ENCODE measurements at places on chromosomes 5 and 9.

DNA sequence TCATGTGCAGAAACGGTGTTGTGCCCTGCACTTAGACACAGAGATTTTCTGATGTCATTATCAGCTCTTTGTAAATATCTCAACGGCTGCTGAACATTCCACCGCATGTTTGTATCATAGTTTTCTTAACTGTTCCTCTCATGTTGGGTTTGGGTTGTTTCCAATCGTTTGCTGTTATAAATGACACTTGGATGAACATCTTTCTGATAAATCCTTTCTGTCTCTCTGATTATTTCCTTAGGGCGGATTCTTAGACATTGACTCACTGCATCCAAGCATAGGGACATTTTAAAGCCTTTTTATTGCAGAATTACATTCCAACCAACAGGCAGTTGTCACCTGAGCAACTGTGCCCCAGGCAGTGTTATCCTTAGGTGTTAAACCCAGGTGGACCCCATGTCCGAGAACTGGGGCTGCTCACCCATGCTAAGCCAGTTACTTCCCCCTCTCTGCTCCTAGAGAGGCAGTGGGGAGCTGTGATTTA, 28.5 kb downstream of the COL5A1 start:
- no peak for DNase-seq

DNA sequence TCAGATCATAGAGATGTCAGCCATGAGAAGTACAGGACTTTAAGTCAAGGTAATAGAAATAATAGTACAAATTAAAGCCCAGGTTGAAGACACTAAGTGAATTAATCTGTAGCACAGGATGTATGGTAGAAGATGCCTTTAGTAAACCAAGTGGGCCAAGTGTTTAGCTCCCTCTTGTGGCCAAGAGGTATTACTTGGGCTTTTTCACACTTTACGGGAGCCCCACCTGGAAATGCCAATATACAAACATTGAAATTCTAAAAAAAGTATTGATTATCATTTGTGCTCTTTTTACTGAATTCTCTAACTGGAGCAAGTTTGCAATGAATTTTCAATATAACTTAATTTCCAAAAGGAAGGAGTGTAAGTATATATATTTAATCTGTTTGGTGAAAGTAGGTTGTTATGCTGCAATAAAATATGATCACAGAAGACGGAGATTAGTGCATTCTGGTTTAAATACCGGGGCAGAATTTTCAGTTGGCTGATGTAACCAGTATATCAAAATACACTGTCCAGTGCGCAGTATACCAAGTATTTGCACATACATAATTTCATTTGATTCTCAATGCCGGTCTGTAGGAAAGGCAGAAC, 84.7 kb downstream of the PARP8 start:
- peak; percentile 42 for DNase-seq

DNA sequence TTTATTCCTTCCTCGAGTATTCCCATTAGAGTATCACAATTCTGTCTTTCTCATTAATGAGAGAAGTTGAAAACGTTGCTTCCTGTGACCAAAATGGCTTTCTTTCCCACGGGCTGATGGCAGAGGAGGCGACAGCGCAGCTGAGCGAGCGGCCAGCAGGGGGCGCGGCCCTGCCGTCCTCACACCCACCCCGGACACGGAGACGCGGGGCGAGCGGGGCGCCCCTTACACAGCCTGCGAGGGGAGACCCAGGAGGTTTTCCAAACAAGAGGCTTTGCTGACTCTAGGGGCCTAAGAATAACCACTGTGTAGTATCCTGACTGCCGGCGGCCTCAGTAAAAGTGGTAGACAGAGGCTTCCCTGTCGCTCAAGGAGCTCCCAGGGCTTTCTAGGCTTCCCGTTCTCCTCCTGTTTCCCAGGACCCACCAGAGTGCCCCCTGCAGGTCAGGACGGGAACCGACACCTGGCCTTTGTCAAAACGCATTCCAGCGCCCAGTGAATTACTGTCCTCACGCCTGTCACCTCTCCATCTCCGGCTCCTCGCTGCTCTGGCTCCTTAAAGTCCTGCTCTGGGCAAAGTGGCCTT, 27.3 kb upstream of the FGF1 start:
- DNase-seq: peak; percentile 76

GRCh38 chr5:180090769-180091546, 19.4 kb upstream of the RNF130 start:
- peak; percentile 31 for DNase-seq

- DNase-seq: no peak
These were observed 630.3 kb upstream of the CDH18 start for GRCh38 chr5:20618340-20618739.

DNA sequence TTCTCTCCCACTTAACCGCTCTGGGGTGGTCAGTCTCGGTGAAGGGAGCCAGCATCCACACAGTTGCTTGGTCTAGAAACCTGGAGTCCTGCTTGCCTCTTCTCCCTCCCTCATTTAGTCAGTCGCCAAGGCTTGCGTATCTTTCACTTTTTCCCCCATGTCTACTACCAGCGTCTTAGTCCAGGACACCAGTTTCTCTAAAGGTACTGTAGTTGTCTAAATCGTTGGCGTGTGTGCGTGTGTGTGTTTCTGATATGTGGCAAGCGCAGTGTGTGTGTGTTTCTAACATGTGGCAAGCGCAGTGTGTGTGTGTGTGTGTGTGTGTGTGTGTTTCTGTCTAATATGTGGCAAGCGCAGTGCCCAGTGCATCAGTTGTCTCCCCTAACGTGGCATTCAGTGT, 641 bp downstream of the ATP6V1G1 start:
- no peak for DNase-seq

- no peak for DNase-seq
These were observed 1.2 kb downstream of the VCAN start for GRCh38 chr5:83472508-83473345.

GRCh38 chr5:30239331-30240022, 954.0 kb upstream of the CDH6 start:
- DNase-seq: no peak

- DNase-seq: no peak
These were observed 49.8 kb upstream of the SPTLC1 start for GRCh38 chr9:92164975-92165374.

- DNase-seq: no peak
These were observed 49.8 kb upstream of the PLPP1 start for GRCh38 chr5:55584398-55585205.

DNA sequence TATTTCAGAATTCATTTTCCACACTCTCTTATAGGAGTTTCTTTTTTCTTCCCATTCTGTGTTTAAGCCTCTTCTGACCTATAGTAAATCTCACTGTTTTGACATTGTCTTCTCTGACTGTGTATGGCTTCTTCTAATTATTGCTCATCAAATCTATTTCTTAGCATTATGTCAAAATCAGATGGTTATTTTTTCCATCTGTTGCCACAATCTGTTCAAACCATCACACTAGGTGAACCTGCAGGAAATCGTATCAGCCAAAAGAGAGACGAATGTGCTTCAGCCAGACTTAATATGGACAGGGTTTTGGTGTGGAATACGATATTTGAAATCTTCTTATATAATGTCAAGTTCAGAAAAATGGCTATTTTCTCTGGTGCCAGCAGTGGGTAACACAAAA, 15.9 kb upstream of the SEMA4D start:
- DNase-seq: no peak

GRCh38 chr9:4862506-4863250, 69.9 kb downstream of the RCL1 start:
- no peak for DNase-seq

DNA sequence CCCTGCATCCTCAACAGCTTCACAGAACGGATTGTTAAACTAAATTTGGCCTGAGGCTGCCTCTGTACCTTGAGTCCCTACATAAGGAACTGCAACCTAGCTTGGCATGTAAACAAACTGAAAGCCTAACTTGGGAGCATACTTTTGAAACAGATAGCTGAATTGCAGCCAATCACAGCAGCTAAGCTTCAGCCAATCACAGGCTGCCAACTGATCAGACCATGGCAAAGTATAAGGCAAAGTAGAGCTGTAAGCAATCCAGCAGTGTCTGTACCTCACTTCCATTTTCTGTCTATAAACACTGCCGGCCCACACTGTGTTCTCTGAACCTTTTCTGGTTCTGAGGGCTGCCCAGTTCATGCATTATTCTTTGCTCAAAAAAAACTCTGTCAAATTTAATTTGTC, 8.9 kb upstream of the ZNF483 start:
- no peak for DNase-seq

DNA sequence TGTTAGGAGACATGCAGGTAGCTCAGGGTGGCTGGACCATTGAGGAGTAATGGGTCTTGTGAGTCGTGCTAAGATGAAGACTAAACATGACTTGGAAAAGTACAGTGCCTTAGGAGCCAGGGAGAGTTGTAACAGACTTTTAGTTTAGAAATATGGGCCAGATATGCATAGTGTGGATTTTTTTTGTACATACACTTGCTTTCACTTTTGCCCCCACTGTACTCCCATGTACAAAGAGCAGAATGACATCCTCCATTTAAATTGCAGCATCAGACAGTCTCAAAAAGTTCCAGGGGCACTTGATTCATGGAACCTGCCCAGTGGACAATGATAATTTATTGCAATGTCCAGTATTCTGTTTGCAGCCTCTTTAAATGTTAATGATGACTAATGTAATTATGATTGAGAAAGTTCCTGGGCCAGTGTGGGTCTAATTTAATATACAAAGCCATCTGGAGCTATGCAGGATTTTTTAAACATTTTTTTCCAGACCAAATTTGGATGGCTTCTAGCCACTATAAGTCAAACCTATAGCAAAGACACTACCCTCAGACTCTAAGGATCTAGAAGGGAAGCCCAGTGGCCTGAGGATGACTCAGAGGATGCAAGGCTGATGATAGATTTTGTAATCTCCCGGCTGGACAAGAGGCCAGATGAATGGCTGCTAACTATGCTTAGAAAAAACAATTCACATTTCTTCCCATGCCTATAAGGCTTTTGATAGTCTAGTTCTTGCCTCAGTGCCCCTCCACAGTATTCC, 80.1 kb downstream of the TRPC7 start:
- no peak for DNase-seq

GRCh38 chr9:804026-804425, 37.5 kb upstream of the DMRT1 start:
- DNase-seq: no peak

DNA sequence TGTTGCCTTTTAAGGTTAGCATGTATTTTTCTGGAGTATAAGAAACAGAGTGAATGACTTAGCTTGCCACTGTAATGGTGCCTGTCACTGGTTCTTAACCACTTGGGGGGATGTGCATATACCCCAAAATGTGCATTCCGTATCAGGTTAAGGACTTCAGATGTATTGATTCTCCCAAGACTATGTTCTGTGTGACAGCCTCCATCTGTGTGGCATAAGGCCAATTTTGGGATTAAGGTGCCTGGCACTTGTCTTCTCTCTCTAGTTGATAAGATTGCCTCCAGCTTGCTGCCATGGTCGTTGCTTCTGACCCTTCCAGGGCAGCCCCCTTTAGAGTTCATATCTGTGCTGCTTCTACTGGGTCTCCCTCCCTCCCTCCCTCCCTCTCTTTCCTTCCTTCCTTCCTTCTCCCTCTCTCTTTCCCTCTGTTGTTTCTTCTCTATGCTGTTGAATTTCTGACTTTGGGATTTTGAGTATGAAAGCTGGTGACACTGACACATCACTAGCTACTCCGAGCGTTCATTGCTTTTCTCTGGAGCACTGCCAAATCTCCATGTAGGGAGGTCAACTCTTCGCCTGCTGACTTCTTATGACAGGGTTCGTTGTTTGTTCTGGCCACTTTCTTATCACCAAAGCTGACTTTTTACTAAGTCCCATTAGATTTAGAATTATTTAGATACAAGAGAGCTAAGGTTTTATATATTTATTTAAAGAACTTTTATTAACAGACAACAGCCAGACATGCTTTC, 31.0 kb downstream of the TNFAIP8 start:
- no peak for DNase-seq

DNA sequence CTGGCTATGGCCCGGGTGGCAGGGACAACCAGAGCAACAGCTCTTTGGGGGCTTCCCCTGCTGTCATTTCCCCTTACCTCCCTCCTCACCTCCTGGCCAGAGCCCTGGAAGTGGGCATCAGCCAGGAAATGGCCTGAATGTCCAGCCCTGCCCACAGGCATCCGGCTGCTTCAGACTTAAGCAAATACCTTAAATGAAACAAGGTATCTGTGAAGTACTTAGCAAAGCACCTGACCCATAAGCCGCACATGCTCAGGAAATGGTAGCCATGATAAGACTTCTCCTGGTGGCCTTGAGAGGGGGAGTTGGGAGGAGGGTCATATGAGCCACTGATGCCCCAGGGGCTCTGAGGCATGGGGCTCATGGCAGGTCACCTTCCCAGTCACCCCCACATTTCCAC, 43.8 kb downstream of the CAMK2A start:
- no peak for DNase-seq

- no peak for DNase-seq
These were observed 247.9 kb upstream of the TRPC7 start for GRCh38 chr5:136613230-136613629.

DNA sequence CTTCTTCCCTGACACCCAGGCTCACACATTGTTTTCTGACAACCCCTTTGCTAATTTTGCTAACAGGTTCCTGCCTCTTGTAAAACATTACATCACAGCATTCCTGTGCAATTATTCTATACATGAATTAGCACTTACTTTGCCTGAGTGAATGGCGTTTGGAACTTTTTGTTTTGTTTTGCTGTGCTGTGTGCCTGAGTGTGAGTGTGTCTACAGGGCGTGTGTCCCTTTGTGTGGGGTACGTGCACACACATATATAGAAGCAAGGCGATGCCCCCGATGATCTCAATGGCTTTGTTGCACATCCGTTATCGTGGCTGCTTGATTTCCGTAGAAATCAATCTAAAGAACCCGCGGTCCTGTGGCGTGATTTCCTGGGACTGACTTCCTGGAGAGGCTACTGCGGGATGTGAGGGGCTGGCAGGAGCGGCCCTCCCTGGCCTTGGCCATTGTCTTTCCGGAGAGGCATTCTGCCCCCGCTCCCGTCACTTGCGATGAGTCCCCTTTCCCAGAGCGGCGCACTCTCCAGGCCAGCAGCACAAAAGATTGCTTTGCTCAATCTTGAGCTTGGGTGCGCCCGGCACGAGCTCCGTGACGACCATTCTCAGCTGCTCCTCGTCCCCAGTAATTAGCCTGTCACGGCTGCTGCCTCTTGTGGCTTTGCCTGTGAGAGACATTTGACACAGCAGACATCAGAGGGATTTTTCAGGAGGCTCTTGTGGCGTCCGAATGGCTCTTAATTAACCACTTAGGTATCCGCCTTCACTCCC, 398.1 kb upstream of the IRX1 start:
- peak; percentile 62 for DNase-seq

- no peak for DNase-seq
These were observed 15.5 kb downstream of the ACER2 start for GRCh38 chr9:19424176-19424779.

GRCh38 chr5:139806726-139807646, 11.4 kb downstream of the PSD2 start:
- DNase-seq: no peak

DNA sequence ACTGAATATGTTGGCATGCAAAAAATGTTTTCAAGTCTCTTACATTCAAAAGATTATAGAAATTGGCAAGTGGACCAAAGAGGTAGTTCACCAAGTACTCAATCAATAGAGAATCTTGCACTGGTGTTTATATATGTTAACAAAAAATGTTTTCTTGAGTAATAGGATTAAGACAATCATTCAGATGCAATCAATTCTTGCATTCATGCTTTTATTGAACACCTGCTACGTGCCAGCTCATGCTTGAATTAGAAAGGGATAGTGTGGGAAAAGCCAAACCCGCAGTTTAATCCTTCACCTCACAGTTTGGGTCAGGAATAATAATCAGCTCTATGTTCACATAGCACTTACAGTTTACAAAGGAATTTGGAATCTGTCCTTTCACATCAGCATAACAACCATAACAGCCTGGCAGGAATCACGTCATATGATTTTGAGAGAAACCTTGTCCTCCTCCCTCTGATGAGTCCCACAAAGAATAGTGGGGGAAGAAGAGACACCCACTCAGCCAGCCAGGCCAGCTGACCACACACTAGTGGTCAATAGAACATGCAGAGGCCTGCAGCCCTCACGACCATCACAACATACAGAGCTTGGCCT, 36.8 kb upstream of the FRRS1L start:
- no peak for DNase-seq

Data from NCI-H2029 treated with DMSO at 0.1 percent for 48 hours (cell line).